ENCODE measurements at places on chromosomes 5 and 9.
A peak's percentile ranks its signal among the peaks of the same experiment; 100 is the strongest.

- peak; percentile 15 for DNase-seq
These were observed 3.4 kb downstream of the IL13 start for GRCh38 chr5:132661231-132662003.

DNA sequence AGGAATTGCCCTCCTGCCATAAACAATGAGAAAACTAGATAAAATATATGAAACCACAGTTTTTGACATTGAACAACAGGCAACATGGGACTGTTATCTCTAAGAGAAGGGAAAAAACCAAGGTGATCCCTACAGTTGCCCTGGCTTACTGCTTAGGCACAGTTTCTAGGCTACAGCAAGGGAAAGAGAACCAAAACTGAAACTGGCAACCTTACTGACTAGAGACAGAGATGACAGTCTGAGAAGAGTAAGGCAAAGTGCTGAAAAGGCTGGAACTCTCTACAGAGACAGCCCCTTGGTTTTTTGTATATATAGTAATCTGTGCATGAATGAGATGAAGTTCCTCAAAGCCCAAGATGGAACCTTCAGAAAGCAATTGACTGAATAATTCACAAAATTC, 36.2 kb upstream of the REEP2 start:
- DNase-seq: no peak

GRCh38 chr5:93355691-93356090, 225.3 kb downstream of the NR2F1-AS1 start:
- no peak for DNase-seq

DNA sequence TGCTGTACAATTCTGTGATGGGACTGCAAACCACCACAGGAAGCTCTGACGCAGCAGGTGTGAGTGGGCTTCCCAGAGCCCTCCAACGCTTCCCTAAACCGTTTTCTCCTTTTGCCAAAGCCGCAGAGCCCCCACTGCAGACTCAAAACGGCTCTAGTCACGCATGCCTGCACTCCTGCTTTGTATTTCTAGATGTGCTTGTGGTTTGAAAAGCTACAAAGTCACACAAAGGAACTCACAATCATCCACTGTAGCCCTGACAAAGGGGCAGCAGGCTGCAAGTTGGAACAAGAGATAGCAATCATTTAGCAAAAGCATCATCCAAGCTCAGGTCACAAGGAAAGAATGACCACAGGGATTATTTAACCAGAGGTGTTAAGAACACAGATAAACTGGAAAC, 79.3 kb downstream of the PTPN3 start:
- DNase-seq: no peak

DNA sequence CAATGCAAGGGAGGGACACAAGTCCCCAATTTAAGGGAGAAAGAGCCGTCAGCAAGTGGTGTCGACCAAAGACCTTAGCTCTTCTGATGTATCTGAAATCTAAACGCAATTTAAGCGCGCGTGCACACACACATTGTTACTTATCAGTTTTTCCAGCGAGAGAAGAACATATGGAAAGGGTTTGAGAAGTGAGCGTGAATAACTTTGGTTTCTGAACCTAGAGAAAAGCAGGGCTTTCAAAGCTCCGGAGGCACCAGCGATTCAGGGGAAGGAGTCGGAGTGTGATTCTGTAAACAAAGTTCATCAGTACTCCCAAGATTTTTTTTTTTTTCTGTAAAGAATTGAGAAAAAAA, 191.8 kb downstream of the MEF2C start:
- DNase-seq: no peak

DNA sequence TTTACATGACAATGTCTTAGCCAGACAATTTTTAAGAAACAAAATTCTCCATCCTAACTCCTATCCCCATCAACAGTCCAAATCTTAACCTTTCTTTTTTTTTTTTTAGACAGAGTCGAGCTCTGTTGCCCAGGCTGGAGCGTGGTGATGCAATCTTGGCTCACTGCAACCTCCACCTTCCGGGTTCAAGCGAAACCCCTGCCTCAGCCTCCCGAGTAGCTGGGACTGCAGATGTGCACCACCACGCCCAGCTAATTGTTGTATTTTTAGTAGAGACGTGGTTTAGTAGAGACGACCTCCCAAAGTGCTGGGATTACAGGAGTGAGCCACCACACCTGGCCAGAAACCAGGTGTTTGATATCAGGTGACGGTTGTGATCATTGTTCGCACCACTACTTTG, 10.2 kb downstream of the ABL1 start:
- DNase-seq: no peak

- peak; percentile 43 for DNase-seq
These were observed 16.7 kb downstream of the ERAP1 start for GRCh38 chr5:96790961-96791504.

GRCh38 chr5:56520986-56521730, 288.0 kb upstream of the ANKRD55 start:
- no peak for DNase-seq

GRCh38 chr5:143200781-143201398, 202.6 kb downstream of the NR3C1 start:
- DNase-seq: peak; percentile 90

DNA sequence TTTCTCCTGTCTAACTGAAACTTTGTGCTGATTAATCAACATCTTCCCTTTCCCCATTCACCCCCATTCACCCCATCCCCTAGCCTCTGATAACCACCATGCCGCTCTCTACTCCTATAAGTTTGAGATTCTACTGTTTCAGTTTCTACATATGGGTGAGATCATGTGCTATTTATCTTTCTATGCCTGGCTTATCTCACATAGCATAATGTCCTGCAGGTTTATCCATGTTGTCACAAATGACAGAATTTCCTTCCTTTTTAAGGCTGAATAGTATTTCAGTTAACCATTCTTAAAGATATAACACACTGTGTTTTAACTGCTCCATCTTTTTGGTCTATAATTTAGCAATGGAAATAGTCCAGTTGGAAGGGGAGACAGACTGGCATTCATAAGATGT, 205.1 kb downstream of the SNCAIP start:
- DNase-seq: no peak

DNA sequence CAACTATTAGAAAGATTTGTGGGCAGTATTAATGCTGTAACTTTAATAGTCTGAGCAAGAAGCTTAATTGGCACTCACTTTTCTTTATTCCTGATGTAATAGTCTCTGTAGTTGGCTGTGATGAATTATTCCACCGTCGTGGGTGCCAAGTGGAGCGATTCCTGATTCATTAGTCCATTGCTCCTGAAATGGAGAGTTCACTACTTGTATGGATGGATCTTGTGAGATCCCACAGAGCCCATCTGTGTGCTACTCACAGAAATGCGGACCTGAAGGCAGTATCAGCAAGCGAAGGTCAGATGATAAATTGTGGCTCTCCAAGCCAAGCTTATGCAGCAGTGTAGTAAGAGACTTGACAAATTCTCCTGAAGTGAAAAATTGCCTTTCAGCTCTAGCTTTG, 212.2 kb downstream of the CHSY3 start:
- DNase-seq: no peak

DNA sequence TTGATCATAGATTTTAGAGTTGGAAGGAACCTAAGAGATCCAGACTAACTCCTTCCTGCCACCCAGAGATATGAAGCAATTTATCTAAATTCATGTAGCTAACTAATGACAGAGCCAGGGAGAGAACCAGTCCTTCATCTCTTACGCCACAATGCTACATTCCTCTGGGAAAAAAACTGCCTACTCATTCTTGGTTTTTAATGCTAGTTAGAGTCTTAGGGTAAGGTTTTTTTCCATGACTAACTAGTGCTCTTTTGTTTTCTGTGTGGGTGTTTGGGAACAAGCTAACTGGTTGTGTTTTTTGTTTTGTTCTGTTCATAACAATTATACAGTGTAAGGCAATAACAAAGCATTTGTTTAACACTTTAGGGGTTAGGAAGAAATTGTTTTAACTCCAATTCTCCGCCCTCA, 52.4 kb downstream of the SLC44A1 start:
- DNase-seq: peak; percentile 98

GRCh38 chr5:122156724-122157325, 27.5 kb downstream of the ZNF474 start:
- peak; percentile 73 for DNase-seq

DNA sequence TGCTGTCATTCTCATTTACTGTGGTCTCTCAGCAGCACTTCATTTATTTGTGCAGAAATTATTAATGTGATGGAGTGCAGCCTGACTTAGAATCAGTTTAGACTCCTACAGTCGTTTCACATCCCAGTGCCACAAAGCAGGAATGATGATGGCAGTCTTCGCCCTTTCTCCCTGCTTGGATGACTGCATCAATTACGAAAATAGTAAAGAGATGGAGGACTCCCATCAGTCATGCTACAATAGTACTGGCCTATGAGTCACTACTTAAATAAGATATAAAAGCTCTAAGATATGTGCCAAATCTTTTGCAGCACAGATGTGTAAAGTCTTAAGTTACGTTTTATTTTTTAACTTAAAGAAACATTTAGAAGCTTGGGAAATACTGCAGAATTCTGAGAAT, 263.9 kb downstream of the CHSY3 start:
- peak; percentile 79 for DNase-seq
